ENCODE measurements at places on chromosomes 5 and 9.

DNA sequence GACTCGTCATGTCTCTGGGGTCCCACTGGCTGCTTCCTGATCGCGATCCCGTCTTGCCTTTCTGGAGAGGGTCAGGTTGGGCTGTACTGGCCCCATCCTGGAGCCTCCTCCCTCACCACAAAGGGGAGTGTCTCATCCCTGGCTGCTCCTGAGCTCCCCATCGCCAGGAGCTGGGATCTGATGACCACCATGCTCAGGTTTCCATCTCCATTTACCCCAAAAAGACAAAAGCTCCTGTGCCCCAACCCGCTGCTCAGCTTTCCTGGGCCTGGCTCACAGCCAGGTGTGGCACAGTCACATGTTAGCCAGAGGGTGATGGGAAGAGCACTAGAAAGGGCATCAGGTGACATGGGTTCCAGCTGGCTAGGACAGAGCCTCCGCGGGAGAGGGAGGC is 47.3 kb upstream of the CDKN2AIPNL start:
- DNase-seq: no peak

DNA sequence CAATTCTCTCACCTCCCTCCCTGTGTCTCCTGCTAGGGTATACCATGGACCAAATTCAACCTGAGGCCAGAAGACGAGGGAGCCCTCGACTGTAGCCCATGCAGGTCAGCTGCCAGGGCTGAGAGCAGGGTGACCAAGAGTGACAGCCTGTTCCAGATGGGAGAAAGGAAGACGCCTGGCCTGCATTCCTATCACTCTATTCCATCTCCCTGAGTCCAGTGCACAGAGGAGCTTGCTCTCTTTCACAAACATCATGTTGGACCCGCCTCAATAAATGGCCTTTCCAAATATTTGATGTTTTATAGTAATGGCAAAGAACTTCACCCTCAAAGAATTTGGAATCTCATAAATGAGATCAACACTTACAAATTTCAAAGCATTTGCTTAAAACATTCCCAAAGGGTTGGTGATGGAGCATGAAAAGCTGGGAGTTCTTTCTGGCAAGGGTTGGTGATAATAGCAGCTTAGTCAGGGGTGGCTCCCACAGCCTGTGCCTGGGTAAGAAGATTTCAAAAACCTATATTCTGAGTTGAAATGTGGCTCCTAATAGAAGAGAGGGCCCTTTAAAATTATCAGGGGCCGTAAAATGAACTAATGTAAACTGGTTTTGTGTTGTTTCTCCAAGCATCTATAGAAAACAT is 393.1 kb downstream of the EFNA5 start:
- no peak for DNase-seq

DNA sequence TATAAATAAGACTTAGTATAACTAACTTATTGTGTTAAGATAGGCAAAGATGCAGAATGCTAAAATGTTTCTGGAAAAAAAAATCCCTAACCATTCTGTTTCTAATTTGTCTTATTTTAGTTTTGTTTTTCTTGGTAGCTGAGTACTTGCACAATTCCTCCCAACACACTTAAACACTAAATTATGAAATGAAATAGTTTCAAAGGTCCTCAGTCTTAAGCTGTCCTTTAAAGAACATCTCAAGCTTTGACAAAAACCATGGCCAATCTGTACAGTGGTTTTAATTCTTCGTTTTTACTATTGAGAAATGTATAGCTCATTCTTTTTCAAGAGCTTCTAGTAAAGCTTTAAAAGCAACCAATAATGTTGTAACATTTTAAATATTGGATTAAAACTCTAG is 171.5 kb downstream of the EDIL3 start:
- no peak for DNase-seq

DNA sequence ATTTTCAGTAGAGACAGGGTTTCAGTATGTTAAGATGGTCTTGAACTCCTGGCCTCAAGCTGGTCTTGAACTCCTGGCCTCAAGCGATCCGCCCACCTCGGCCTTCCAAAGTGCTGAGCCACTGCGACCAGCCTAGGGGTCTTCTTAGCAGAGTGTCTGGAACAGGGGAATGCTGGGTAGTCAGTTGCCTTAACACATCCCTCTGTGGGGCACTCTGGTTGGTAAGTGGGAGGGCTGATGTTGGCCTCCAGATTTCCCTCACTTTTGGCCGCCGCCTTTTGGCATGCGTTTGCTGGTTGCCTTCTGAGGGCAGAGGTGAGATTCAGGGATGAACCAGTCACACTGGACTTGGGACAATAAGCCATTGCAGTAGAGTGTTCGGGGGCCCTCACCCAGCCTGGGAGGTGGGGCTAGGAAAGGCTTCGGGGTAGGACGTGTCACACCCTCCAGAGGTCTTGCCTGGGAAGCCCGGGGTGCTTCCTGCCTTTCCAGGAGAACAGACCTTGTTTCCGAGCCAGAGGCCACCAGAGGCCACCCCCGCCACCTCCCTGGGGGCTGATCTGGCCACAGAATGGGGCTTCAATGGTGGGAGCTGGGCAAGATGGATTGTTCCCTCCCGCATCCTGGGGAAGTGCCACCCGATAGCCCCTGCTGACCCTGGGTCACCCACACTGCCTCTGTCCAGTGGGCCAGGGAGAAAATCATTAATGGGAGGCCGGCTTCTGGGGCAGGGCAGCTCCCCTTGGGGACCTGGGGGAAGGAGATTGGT is 13.3 kb downstream of the FGF18 start:
- DNase-seq: no peak

- no peak for DNase-seq
Measured at GRCh38 chr5:111840036-111840674, 83.2 kb upstream of the NREP start.

- DNase-seq: no peak
Measured at GRCh38 chr9:9623506-9623905, 989.3 kb downstream of the PTPRD start.

GRCh38 chr9:71858102-71858798 is 52.7 kb downstream of the ABHD17B start:
- DNase-seq: no peak

GRCh38 chr9:133997584-133997983 is 5.5 kb upstream of the VAV2 start:
- no peak for DNase-seq

GRCh38 chr5:83724935-83725334 is 4.3 kb upstream of the HAPLN1 start:
- DNase-seq: no peak

DNA sequence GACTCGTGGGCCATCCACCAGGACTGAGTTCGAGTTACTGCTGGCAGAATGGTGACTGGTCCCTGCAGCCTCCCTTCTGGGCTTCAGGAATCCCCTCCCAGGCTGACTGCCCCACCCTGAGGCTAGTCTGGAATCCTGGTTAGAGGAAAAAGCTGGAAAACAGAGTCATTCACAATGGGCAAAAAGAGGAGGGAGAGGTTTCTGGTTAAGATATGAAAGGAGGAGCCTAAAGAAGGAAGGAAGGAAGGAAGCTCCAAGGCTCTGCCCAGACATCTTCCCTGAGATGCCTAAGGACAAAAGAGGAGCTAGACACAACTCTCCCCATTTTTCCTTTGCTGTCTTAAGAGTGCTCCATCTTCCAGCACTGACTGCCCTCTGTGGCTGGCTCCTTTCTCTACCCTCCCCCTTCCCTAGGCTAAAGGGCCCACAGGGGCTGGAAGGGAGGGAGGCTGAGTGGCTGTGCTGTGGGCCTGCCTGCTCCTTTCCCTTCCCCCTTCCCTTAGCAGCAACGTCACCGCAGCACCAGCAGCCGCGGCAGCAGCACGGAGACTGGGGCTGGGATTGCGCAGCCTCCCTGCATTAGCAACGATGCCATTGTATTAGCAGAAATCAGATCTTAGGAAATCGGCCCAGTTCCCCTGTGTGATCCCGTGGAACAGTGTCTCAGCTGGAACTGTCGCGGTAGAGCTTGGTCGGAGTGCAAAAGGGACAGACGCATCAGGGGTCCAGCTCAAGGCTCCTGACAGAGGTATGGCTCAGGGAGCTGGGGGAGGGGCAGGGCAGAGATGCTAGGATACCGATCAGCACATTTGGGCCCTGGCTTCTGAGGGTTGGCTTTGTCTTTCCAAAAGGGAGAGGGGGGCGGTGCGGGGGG is 48.7 kb downstream of the RUSC2 start:
- DNase-seq: no peak

- DNase-seq: no peak
Measured at GRCh38 chr5:40904205-40904993, 4.9 kb upstream of the C7 start.

GRCh38 chr9:116202219-116202912 is 48.8 kb downstream of the PAPPA start:
- no peak for DNase-seq

GRCh38 chr5:14064841-14065240 is 78.3 kb upstream of the TRIO start:
- DNase-seq: no peak

DNA sequence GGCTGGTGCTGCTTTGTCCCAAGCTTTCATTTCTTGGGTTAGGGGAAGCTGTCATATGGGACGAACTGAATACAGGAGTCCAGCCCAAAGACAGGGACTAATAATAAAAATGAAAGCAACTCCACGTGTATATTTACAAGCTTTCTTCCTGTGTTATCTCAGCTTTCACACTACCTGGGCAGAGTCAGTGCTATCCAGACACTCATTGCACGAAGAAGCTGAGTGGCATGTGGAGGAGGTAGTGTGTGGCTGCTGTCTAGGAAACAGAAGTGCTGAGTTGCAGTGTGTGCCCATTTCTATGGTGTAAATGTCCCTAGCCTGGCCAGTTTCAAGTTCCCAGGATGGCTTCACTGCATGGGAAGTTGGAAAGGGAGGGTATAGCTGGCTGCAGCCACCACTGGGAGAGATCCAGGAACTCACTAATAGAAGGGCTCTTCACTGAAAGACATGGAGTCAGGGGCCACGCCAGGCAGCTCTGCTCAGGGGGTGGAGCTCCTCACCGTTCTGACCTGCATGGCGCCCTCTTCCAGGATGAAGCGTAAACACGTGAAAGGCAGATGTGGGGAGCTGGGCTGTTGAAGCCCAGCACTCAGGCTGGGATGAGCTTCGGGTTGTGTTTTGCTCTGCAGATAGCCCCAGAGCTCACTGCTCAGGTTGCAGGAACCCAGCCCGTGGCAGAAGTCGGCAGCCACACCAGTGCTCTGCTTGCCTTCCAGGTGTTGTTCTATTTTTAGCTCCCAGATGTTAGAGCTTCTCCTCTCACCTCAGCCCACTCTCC is 116.9 kb downstream of the IRX2 start:
- DNase-seq: no peak

GRCh38 chr5:61754792-61755191 is 422.7 kb downstream of the ZSWIM6 start:
- no peak for DNase-seq

DNA sequence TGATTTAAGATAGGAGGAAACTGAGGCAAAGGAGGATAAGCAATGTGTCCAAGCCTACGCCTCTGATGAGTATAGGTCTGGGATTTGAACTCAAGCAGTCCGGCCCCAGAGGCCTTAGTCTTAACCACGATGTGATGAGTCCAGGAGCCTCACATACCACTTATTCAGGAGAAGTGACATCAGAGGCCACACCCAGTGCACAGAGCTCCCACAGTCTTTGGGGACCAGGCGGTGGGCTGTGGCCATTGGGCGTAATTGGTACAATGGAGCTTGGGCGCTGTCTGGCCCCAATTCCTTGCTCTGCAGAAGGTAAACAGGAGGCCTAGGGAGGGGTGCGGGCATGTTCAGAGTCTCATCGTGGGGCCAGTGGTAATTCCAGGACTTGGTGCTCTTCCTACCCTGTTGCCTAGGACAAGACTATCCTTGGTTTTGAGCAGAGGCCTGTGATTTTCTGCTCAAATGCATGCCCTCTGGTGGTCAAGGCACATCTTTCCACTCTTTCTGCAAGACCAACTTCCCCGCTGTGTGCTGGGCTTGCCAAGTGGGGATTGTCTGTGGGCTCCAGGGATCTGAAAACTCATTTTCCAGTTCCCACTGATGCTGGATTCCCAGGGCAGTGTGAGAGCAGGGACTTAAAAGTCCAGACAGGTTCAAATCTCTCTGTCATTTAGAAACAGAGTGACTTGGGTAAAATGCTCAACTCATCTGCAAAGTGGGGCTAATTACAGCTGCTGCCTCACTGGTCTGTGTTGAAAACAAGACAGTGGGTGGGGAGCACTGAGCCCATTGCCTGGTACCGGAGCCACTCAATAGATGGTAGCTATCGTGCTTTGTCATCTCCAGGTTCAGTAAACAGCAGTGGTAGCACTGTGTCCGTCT is 15.8 kb downstream of the NDST1 start:
- DNase-seq: no peak

- DNase-seq: peak; percentile 76
Measured at GRCh38 chr5:150778517-150779396, at the start of gene SMIM3. Gene SMIM3, plus strand, starts transcription at chr5:150778757. Its CDS starts 16,684 bp downstream, at chr5:150795441.

Measured in CD8-positive, alpha-beta memory T cell (primary cell).